ENCODE measurements at places on chromosomes 7 and 10. TPM values are rescaled to one million over a fixed set of nuclear protein-coding genes. Genes with fewer than 3 reads are reported as not detected.
A peak's percentile ranks its signal among the peaks of the same experiment; 100 is the strongest.

- peaks cover 17% of the 10 kb centered on the region for H3K4me1 ChIP-seq
- H3K27me3 ChIP-seq = no peaks in the 10 kb centered on the region
- DNase-seq = peak; percentile 15
- H3K4me3 ChIP-seq = no peak overlapping the region
- H3K36me3 ChIP-seq = no peaks in the 10 kb centered on the region
These were observed 31.2 kb downstream of the PRTFDC1 start for GRCh38 chr10:24920907-24921881.

GRCh38 chr7:114225784-114226183, 188.8 kb upstream of the FOXP2 start:
- H3K27ac ChIP-seq = no peak overlapping the region
- no peaks in the 10 kb centered on the region for H3K36me3 ChIP-seq
- H3K4me1 ChIP-seq = no peaks in the 10 kb centered on the region
- H3K27me3 ChIP-seq = no peaks in the 10 kb centered on the region

DNA sequence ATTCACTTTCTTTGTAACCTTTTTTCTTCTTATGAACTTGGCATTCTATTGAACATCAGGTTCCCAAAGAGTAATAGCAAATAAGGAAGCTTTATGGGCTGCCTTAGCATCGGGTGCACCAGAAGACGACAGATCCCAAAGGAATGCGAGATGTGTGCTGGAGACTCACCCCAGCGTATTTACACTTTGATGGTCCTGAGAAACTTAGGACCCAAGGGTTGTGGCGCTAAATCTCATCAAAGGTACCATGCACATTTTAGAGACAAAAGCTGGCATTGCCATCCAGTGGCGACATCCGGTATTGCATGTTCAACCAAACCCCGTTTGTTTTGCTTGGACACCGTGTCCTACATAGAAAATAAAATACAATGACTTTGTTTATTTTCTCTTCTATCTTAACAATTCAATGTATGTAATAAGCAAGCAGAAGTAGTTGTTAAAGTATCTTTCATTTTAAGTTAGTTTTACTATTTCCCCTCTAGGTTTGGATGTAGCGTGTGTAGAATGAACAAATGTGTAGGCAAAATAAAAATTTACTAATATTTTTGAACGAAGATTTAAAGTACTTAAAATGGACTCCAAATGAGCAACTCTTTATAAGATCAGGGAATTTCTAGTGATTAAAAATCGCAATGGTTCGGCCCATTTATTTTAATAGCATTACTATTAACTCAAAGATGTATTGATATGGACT, 1154.8 kb downstream of the GATA3 start:
- no peaks in the 10 kb centered on the region for H3K27me3 ChIP-seq
- H3K4me3 ChIP-seq = no peak overlapping the region
- no peaks in the 10 kb centered on the region for H3K36me3 ChIP-seq
- DNase-seq = peak; percentile 48

- H3K27me3 ChIP-seq = no peaks in the 10 kb centered on the region
- no peaks in the 10 kb centered on the region for H3K36me3 ChIP-seq
- peak overlapping the region; percentile 72 for H3K4me3 ChIP-seq
- H3K27ac ChIP-seq = peak overlapping the region; percentile 80
- DNase-seq = peak; percentile 9
- peaks cover 62% of the 10 kb centered on the region for H3K4me1 ChIP-seq
These were observed 2.0 kb downstream of the CUL1 start for GRCh38 chr7:148700661-148701064.

LIPK gene
- not detected for total RNA-seq

GRCh38 chr7:2934984-2935740, 91.1 kb upstream of the GNA12 start:
- H3K4me3 ChIP-seq = no peak overlapping the region
- no peaks in the 10 kb centered on the region for H3K27me3 ChIP-seq
- H3K36me3 ChIP-seq = peaks cover 70% of the 10 kb centered on the region
- no peak overlapping the region for H3K27ac ChIP-seq

All from CD8-positive, alpha-beta memory T cell (primary cell).